EH (cell line): ENCODE measurements at places on chromosomes 11 and 22.

DNA sequence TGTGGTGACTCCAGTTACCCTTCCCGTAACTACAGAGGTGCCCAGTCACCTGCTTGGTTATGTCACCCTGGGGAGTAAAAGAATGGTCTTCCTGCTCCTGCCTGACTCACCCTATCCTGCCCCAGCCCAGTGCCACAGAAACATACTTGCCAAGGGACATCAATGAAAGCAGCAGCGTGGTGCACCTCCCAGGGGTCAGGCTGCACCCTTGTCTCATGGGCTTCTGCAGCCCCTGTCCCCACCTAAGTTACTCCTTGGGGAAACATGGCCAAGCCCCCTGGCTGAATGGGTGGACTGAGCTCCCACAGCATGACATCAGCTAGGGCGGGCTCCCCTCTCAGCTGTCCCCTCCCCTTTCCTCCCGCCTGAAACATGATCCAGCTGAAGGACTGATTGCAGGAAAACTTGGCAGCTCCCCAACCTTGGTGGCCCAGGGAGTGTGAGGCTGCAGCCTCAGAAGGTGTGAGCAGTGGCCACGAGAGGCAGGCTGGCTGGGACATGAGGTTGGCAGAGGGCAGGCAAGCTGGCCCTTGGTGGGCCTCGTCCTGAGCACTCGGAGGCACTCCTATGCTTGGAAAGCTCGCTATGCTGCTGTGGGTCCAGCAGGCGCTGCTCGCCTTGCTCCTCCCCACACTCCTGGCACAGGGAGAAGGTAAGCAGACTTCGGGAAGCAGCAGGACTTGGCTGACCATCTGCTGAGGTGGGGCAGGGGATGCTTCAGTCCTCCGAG lies at the start of gene HTR3A:
Gene HTR3A (plus strand): TSS at position 368 of the 730 bp plus-strand sequence. CDS start 218 bp downstream, at position 586.
- DNase-seq, result peak; percentile 26

- peak; percentile 48 for DNase-seq
These were observed 143.4 kb downstream of the MAML2 start for GRCh38 chr11:96199563-96200025.

DNA sequence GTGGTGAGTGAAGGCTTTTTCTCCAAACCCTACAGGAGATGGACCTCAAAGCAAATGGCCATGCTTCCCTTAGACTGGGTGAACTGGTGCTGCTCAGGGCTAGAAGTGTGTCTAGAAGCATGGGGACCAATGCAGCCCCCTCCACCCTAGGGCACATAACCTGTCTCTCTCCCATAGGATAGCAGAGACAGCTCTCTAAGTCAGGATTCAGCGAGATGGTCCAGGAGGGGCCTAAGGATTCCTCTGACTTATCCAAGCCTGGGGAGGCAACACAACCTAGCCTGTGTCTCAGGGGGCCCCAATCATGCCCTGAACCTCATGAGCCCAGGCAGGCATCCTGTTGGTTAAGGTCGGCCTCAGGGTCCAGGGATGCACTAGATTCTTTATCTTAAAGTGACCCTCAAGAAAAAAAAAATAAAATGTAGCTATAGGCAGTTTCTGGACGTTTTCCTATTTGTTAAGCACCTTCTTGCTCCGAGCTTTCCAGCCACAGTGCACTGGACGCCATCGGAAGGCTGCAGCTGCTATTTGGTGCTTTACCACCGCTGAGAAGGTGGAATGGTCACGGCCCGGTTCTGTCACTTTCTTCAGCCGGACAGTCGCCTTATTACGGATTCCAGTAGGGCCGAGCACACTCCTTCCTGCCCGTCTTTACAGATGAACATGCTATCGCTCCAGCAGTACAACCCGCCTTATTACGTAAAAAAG lies 5.0 kb upstream of the CCND1 start:
- DNase-seq, result no peak

- DNase-seq, result peak; percentile 96
These were observed 149.8 kb downstream of the CCDC34 start for GRCh38 chr11:27213232-27213660.

DNA sequence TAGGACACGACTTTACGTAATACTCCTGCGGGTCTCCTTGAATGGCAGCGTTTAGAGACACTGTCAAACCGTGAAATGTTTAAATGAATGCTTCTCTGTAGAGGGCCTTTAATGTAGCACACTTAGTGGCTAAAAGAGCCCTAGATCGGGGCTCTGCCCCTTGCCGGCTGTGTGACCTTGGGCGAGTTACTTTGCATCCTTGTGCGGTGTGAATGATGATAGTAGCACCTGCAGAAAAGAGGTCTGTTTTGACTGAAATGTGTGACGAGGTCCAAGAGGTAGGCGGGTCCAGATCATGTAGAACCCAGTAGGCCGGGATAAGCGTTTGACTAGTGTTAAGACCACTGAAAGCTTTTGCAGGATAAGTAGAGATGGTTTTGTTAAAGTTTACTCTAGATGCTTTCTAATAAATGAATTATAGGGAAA lies 866 bp downstream of the MED17 start:
- DNase-seq, result no peak

DNA sequence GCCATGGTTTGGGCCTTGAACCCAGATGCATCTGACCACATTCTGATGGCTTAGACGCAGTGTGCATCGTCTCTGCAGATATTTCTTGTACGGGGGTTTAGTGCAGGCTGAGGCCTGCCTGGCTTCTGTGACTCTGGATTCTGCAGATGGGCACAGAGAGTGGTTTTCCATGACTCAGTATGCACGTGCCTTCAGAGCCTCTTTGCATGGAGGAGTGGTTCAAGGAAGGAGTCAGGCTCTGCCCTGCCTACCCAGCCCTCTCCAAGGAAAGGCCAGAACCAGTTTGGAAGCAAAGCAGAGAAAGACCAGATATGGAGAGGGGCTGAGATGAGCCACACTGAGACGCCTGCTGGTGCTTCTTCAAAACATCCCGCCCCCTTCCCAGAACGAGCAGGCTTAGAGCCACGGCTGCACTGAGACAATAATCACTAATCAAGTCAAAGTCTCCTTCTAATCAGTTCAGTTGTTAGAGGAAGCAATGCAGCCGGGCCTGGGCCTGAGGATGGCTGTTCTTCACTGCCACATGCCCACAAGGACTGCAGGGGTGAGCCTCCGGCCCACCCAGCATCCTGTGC lies 308.9 kb downstream of the NXPE2 start:
- DNase-seq, result no peak

DNA sequence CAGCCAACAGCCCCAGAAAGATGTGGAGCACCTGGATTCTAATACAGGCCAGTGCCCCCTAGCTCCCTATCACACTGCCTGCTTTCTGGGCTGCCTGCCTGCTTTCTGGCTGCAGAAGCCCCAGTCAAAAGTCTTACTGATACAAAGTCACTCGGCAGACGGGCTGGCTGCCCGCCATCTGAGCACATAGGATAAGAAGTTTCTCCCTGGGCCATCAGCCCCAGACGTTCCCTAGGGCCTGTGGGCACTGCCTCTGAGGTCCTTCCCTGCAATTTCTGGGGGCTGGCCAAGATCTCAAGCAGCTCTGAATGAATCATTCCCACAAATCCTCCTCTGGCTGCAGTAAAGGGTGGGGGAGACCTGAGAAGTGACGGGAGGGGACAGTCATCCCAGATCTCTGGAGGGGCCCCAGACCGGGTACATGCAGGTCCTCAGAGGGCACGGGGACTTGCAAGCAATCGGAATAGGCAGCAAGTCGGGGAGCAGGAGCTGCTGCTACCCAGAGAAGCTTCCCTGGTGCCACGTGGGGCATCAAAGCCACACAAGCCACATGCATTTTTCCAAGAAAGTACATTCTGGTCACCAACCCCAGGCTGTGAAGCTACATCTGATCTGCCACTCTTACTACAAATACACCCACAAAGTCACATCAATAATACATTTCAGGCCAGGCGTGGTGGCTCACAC lies 4.7 kb downstream of the TPST2 start:
- peak; percentile 97 for DNase-seq

GRCh38 chr11:131691181-131692041 lies 321.0 kb downstream of the NTM start:
- DNase-seq, result peak; percentile 27

DNA sequence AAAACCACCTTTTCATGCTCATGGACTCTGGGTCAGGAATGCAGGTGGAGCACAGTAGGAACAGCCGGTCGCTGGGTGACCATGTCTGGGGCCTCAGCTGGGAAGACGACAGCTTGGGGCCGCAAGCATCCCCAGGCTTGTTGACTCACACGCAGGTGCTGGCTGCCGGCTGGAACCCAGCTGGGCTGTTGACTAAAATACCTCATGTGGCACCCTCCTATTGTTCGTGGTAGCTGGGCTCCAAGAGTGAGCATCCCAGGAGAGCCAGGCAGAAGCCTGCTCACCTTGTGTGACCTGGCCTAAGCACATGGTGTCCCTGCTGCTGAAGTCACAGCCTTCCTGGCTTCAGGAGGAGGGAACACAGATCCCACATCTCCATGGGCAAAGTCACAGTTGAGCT lies 9.4 kb downstream of the DPP3 start:
- no peak for DNase-seq

DNA sequence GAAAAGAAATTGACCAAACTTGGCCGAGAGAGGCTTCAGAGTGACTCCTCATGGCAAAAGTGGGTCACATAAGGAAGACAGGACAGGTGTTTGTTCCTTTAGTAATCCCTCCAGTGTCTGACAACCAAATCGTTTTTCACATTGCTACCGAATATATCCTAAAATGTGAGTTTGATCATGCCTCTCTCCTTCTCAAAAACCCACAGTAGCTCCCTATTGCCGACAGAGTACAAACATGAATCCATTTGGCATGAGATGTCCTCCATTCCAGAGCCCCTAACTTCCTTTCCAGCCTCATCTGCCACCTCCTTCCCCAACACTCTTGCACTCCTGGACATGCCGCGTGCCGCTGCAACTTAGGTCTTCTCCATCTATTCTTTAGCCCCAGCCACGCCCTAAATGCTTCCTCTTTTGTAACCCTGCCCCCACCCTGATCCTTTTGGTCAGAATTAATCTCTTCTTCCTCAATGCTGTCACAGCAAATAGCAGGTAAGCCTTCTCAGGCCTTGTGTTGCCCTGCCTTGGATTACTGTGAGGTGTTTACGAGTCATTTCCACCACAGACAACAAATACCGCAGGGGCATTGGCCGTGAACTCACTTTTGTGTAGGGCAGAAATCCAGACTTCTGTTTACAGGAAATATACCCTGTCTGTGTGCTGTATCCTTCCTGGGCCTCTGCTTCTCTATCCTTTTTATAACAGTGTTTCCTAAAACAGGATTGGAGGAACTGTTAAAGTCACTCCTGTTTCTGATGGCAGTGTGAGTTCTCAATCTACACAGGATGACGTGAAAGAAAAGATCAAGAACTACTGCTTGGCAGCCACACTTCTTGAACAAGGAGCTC lies 66.0 kb upstream of the FTH1 start:
- no peak for DNase-seq

GRCh38 chr22:30262917-30263741 lies 3.5 kb downstream of the OSM start:
- DNase-seq, result peak; percentile 63

DNA sequence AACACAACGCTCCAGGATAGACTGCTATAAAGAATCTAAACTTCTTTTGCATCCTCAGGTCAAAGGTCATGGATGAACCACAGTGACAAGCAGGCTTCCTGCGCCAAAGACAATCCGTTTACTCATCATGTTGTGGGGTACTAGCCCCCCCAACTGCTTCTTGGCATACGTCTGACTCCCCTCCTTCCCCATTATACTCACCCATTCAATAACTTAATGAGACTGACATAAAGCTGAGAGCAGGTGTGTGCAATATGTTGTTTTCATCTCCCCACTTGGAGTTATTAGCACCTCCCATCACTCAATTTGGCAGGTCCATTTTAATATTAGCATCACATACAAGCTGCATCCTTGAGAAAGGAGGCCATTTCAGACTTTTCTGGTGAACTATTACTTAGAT lies 157.1 kb downstream of the CADM1 start:
- no peak for DNase-seq

DNA sequence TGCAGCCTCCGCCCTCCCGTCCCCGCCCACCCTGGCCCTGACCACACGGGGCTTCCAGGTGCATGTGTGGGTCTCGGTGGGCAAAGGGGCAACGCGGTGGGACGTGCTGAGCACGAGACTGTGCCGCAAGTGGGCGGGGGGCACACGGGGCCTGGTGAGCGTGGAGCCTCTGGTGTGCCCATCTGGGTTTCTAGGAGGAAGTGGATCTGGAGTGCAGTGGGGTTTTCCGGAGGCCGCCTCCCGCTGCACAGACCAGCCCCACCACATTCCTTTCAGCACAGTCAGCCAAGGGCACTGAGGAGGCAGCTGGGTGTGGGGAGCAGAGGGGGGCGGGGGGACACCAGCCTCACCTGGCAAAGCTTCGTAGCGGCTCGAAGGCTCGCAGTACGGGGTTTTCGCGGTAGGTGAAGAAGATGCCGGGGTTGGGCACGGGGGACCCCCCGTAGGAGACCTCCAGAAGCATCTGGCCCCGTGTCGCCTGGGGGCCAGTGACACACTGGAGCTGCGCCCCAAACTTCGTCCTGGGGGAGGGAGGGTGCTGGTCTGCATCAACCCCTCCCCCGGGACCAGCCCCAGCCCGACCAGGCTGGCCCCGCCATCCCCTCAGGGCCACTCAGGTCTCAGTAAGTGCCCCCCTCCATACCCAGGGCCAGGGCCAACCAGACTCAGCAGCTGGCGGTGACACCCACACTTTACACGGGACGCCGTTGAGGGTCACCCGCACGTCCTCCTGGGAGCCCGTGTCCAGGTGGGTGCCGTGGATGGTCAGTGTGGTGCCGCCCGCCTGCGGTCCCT lies 12.4 kb upstream of the MAPK11 start:
- peak; percentile 88 for DNase-seq

DNA sequence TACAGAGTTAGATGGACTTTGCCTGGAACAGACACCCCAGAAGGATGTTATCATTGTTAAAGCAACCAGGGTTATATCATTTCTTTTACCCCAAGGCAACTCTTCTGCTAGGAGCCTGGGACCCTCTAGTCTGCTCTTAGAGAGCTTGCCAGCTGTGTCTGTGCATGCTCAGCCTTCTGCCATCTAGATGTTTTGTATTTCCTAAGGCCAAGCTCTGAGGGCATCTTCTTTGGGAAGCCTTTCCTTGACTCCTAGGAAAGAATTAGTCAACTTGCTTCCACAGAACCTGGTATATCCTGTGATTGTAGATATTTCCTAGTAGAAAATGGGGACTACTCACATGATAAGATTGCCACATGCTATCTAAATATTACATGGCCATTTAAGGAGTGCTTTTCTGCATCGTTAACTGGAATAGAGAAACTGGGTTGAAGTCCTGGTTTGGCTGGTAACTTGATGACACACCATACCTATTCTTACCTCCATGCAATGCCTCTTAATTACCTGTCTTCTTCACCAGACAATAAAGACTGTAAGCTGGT lies 87.6 kb downstream of the STIM1 start:
- peak; percentile 43 for DNase-seq

- DNase-seq, result peak; percentile 76
These were observed 45.8 kb downstream of the MIAT start for GRCh38 chr22:26702906-26703830.

GRCh38 chr11:20397281-20397680 lies 9.8 kb downstream of the PRMT3 start:
- DNase-seq, result peak; percentile 66

DNA sequence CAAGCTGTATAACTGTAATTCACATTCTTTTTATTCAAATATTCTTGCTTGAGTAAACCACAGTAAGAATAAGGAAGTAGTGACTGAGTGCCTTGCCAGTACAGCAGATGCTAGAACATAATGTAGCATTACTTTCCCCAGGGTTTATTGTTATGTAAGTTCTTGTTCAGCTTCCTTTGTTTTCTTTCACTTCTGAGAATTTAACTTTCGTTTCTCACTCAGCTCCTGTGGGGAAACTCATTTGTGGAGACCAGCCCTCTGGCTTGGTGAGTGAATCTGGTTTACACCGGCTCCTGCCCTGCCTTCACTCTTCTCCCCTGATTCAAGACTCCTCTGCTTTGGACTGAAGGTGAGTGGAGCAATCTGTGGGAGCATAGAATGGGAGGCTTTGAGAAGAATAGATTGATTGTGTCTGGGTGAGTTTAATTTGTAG lies at the start of gene TRIM22:
Gene TRIM22 (plus strand): TSS at position 240 of the 433 bp plus-strand sequence. CDS start 6,443 bp downstream, outside the sequence.
- peak; percentile 77 for DNase-seq

- DNase-seq, result no peak
These were observed 143.0 kb downstream of the ELP4 start for GRCh38 chr11:31652528-31652927.
